ENCODE measurements at places on chromosomes 5 and 9. TPM values are rescaled to one million over a fixed set of nuclear protein-coding genes. Genes with fewer than 3 reads are reported as not detected.

OBP2B gene
- not detected for total RNA-seq

CCNJL gene
- 6.5 TPM for total RNA-seq

KCTD16 gene
- total RNA-seq: 0.04 TPM

KIF12 gene
- 0.13 TPM for total RNA-seq

PCDHA9 gene
- total RNA-seq: 0.02 TPM

BTNL3 gene
- not detected for total RNA-seq

FOXD4L3 gene
- total RNA-seq: 0.86 TPM

GRCh38 chr9:91084896-91085516 lies 276.7 kb downstream of the AUH start:
- no peak for DNase-seq

DNA sequence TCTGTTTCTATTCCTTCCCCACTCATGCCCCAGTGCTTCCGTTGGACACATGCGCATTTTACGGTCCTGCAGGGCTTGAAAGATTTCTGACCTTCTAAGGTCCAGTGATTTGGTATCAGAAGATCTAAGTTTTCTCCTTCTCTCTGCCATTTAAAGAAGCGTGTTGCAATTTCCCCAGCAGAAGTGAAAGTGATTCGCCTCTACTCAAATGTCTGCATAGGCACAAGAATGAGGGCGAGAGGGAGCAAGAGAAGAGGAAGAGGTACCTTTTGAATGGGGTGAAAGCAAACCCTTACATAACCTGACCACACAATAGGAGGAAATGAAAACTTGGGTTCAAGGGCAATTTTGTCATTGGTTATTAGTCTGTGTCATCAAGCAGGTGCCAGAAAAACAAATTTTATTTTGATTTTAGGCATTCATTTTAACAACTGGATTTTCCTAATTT lies 31.7 kb upstream of the NR3C1 start:
- no peak for DNase-seq

- no peak for DNase-seq
These were observed 221.6 kb downstream of the CACNA1B start for GRCh38 chr9:138098908-138099791.

GRCh38 chr9:35960039-35960655 lies 2.2 kb upstream of the OR2S2 start:
- DNase-seq: no peak

DNA sequence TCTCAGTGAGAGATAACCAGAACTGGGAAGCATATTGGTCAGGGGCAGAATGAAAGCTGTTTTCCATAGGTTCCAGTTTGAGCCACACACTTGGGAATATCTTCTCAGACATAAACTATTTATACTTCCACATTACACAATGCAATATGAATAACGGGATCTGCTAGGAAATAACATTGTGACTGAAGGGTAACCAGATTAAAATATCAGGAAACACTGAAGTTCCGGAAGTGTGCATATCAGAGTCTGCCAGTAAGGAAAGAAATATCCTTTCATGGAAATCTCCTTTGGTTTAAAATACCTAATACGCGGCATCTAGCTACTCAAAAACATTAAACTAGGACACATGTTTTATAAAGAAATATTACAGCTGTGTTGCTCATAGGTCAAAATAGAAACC lies 56.3 kb downstream of the ST8SIA4 start:
- no peak for DNase-seq

DNA sequence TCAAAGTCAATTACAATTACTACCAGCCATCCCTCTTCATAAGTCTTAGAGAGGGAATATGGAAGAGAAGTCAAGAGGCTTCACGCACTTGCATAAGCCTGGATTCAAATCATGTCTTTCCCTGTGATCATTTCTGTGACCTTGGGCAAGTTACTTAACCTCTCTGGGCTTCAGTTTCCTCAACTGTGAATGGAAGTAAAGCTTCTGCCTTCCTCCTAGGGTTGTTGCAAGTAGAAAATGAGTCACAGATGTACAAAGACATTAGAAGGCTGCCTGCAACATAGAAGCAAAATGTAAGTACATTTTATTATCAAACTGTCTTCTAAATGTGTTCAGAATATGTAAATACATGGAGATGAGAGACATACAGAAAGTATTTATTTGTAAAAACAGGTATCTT lies 42.3 kb upstream of the SEMA6A start:
- no peak for DNase-seq

All from SJCRH30 (cell line).